CD14-positive monocyte (primary cell): ENCODE measurements at places on chromosomes 1 and 21.

DNA sequence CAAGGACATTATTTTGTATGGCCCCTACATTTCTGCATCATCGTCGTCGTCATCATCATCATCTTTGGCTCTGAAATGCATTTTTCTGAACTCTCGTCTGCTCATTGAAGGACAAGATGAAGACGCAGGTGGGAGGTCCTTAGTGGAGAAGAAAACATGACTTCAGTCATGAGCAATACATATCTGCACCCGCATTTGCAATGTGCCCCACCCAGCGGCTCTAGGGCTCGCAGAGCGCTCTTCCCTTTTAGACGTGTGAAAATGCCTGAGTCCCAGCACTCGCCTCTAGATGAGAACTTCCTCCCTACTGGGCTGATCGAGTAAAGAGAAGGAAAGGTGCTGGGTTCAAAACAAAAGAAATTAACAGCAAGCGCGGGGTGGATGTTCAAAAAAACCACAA lies 10.1 kb downstream of the C1orf174 start:
- DNase-seq, result peak; percentile 30

DNA sequence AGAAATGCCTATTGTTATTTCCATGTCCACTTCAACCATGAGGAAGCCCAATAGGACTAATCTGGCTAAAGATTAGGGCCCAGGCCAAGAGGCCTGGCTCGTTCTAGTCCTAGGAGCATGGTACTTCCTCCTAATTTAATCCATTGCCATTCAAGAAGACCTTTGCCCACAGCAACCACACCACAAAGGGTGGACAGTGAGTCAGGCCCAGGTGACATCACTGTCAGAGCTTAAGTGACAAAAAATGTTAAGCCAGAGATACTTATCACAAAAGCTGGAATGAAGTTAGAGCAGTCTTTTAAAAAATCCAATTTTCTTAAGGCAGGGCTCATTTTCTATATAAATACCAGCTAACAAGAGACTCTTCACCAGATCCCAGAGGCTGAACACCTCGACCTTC lies at the start of gene SPRR3:
Gene SPRR3, plus strand, starts transcription at position 368 of the 400 bp plus-strand sequence. CDS start 1,272 bp downstream, outside the sequence.
- DNase-seq, result no peak

DNA sequence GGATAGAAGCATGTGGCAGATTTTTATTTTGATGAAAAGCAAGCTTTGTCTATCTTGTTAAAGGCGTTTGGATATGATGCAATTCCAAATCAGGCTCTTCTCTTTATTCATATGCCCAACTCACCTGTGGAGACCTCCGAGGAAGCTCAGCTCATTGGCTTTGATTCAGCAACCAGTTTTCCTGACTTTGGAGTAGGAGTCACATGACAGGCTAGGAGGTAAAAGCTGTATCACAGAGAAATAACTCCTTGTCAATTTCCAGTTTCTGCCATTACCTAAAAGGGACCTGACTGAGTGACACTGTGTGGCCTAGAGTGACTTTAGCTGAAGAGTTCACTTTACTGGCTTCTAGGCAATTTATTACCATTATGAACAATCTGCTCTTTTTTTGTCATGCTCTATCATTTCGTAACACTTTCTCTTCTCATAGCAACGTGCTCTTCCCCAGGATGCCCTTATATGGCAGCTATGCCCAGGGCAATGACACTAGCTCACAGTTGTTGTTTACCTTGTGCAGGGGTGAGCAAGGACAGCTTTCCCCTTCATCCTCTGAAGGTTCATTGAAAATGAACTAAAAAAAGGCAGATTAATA lies 107.2 kb downstream of the KCNK1 start:
- DNase-seq, result no peak

- DNase-seq, result no peak
Observed at GRCh38 chr1:180241716-180242544, 11.9 kb downstream of the LHX4 start.

DNA sequence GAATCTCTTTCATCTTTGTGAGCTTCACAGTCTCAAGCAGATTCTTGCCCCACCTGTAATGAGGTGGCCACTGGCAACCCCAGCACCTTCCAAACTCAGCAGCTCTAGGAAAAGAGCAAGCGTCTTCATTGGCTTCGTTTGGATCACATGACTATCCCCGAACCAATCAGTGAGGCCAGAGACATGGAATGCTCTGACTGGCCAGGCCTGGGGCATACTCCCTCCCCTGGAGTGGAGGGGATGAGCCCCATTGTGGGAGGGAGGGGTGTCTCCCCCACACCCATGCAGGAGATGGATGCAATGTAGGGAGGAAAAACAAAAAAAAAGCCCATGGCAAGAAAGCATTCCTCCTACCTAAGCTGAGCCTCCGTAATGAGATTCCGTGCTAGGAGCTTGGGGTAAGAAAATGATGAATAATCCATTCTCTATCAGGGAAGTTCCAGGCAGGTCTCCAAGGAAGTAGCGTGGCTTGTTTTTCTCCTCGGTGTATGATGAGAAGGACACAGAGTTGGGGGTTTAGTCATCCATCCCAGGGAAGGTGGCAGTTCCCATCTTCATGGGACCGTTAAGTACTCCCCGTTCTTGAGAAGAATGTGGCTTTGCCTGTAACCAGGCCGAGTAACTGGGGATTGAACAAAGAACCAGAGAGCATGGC lies 32.7 kb downstream of the FHAD1 start:
- DNase-seq, result no peak

DNA sequence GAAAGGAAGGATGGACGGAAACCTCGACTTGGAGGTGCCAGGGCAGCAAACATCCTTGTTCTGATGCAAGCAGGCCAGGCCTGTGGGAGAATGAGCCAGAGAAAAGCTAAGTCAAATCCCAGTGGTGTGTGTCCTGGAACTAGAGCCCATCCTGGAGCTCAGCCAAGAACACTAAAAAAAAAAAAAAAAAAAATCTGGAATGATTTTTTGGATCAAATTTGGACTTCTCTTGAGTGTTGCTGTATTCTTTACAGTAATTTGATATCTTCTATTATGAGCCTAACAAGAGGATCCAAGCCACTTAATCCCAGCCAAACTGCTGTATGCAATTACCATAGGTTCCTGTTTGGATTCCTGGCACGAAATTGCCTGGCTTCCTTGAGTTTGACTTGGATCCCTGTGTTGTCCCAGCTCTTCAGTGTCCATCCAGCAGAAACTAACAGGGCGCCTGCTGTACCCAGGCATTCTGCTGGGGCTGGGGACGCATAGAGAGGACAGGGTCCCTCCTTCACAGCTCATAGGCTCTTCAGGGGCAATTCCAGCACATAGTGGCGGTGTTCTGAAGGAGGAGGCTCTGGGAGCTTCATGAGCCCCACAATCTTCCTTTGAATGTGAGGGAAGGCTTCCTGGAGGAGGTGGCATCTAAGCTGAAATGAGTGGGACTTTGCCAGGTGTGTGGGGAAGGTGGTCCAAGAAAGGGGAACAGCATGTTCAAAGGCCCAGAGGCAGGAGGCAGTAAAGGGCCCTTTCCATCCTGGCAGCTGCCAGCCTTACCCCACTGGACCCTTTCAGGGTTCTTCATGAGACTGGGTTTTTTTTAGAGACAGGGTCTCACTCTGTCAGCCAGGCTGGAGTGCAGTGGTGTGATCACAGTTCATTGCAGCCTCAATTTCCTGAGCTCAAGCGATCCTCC lies 24.7 kb downstream of the EPHX1 start:
- no peak for DNase-seq

DNA sequence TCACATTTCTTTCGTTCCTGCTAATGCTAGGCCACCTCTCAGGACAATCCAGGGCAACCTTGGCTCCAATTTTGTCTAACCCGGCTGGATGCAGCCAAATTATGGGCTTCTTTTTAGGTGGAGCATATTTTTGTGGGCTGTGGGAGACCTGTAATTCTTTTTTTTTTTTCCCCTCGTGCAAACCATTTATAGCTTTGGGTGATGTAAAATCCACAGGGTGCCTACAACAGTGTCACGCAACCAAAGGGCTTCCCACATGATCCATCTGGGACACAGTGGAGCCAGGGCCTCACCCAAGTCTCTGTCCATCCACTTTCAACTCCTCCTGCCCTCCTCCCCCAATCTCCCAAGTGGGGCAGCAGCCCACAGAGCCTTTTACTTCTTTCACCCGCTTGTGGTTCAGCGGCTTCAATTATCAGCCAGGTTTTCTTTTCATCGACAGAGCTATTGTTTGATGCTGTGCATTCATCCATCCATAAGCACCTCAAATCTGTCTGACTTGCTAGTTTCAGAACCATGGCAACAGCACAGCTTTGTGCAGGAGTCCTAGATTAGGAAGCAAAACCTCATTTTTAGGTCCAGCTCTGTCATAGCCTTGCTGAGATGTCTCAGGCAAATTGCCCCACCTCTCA lies 10.0 kb upstream of the OVAAL start:
- DNase-seq, result no peak

DNA sequence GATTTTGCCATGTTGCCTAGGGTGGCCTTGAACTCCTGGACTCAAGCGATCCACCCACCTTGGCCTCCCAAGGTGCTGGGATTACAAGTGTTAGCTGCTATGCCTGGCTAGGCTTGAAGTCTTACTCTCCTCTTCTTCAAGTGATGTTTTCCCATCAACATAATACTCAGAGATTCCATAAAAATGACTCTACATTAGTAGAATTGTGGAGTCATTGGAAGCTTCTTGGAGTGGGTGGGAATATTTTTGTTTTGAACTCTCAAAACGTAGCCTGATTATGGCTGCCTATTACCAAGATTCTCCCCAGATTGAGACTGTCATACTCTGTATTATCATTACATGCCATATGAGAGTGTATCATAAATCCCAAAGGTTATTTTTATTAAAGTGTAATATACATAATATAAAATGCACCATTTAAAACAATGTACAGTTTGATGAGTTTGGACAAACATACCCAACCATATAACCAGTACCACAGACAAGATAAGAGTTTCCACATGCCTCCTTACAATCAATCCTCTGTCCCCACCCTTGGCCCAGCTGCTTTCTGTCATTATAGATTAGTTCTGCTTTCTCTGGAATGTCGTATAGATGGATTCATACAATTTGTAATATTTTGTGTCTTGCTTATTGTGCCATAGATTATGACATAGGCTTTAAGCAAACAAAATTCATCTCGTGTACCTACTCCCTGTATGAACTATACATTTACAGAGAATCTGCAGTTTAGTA lies 8.0 kb upstream of the DNM3 start:
- no peak for DNase-seq

DNA sequence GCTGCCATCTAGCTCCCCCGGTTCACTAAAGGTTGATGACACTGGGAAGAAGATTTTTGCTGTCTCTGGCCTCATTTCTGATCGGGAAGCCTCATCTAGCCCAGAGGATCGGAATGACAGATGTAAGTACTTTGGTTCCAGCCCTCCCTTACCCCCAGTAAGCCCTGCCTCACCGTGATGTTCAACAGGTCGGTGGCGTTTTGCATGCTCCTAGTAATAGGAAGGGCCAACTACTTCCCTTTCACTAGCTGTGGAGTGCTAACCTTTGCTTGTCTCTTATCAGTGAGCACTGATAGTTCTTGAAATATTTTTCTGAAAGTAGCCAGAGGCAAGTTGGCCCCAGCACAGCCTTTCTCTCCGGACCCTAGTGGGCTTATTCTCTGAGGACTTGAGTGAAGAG lies 7.5 kb downstream of the RNF220 start:
- DNase-seq, result no peak

DNA sequence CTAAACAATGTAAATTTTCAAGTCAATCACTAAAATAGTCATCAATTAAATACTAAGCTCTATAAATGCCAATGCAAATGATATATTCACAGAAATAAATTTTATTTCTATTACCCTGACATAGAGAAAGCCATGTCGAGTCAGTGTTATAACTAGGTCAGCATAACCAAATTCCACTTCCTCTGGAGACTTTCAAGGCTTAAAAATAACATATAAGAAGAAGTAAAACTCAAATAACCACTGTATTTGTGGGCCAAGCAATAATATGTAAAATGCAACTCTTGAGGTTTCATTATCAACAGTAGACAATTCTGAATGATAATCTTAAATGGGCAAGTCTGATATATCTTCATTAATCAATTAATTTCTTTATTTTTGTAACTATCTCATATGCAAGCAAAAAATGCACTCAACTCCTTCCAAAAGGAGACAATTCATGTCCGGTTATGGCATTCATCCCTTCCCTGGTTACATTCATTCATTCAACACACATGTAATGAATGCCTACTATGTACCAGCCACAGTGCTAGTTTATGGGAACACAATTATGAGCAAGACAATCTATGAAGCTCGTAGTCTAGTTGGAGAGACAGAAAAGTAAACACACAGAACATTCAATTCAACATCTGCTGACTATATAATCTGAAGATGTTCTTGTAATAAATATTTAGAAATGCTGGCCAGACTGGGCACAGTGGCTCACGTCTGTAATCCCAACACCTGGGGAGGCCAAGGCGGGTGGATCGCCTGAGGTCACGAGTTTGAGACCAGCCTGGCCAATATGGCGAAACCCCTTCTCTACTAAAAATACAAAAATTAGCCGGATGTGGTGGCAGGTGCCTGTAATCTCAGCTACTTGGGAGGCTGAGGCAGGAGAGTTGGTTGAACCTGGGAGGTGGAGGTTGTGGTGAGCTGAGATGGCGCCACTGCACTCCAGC lies 37.1 kb upstream of the CAP1 start:
- no peak for DNase-seq
